Sigmoid colon (tissue), 7 donors: ENCODE measurements at places on chromosomes 11 and 22. TPM values are rescaled to one million over a fixed set of nuclear protein-coding genes. Genes with fewer than 3 reads are reported as not detected.

- DNase-seq = no peak
Observed at GRCh38 chr11:44797886-44798606, 71.3 kb downstream of the TSPAN18 start.

DNA sequence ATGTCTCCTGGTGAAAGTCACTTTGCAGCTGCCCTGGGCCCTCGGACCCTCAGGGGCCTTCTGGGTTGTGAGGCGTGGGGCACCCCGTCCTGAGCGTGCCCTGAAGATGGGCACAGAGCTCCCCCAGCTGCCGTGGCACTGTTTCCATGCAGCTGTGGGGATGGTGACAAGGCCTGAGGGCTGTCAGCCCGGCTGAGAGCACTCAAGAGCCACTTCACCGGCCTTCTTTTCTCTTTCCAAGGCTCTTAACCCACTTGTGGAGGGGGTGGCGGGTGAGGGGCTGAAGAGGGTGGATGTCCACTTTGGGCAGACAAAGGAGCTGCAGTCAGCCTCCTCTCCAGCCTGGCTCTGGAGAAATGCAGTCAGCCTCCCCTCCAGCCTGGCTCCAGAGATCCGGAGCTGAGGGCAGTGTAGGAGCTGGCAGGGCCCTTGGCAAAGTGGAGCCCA is 239.5 kb downstream of the ST3GAL4 start:
- no peak for DNase-seq

WNT11 gene
- total RNA-seq = 1.1 TPM

DNA sequence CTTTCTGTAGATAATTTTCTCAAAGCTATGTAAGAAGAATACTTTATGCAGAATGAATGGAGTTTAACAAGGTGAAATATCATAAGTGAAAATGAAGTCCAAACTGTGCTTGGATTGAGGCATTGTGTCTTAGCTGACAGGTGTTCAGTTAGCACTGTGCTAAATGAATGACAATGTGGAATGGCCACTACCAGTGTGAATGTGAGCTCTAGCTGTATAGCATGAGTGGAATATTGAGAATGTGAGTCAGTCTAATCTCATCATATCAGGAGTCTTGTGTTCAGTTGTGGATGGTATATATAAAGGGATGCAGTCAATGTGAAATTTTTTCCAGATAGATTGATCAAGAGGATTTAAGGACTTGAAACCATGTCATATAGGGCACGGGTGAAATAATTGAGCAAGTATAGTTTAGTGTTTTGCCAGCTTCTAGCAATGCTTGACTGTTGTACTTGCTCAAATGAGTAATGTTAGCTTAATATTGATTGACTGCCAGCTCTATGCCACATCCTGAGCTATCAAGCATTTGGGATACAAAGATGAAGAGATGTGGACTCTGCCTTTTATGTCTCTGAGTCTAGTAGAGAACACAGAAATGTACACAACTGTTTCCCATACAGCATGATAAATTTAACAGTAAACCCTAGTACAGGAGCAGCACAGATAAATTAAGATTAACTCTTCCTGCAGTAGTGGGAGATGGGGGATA is 10.6 kb upstream of the RAG2 start:
- no peak for DNase-seq

TYMP gene
- 44.3 TPM for total RNA-seq

- no peak for DNase-seq
Observed at GRCh38 chr11:64881476-64881875, 3.1 kb upstream of the EHD1 start.

ADORA2A gene
- total RNA-seq = 5.3 TPM

GRCh38 chr11:13019313-13019712 is 10.2 kb downstream of the RASSF10 start:
- no peak for DNase-seq

CCDC89 gene
- 2.6 TPM for total RNA-seq

DNA sequence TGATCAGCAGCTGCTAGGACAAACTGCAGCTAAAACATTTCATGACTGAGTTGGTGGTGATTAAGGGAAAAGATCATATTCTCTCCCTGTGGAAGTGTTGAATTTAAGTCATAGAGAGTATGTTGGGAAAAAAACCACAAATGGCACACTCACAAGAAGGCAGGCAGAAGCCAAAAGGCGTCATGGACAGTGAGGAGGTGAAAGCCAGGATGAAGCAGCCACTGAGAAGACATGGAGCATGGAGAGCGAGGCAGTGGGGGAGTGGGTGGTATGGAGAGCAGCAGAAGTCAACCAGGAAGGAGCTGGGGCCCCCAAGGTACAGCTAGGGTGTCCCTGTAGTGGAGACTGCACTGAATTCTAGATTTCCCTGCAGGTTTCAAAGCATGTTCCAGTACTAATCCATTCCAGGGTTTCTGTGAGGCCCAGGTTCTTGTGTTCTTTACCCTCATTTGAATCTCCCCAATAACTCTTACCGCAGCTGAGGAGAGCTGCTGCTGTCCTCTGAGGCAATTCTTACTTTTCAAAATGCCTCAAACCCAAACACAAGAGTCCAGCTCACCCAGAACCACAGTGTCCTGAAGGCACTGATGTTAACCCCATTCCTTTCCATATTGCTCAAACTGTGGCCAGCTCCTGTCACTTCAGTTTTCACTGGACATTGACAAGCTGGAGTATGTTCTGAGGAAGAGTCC is 191.8 kb upstream of the E2F8 start:
- DNase-seq = no peak

DNA sequence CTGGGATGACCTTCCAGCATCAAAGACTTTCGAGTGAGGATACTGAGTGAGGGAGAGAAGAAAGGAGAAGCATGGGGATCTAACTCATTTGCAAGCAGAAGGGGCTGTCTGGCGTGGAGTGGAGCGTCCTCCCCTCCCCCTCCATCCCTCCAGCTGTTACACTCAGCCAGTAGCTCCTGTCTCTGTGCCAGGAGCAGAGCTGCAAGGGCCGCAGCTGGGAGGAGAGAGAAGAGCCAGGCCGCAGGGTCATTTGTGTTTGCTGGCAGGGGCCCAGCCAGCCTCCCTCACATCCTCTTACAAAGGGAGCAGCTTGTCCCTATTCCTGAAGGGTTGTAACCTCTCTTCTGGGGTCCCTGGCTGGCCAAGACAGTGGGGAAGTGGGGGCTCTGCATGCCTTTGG is 57.9 kb downstream of the NECTIN1 start:
- DNase-seq = peak; percentile 93

DNA sequence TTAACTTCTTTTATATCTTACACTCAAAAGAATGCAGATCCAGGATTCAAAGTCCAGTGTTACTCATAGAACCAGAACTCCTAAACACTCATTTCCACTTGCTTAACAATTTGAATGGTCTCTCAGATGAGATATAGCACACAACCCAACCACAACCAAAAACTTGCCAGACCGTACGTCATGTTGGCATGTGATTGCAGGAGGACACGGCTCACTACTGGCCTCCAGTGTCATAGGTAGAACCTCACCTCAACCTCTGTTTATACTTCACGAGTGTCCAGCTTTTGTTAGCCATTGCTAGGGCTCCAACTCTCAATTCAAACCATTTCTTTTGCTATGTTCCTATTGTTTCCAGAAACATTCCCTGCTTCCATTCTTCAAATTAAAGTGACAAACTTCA is 58.5 kb upstream of the PDGFD start:
- no peak for DNase-seq

MS4A6A gene
- 64.3 TPM for total RNA-seq

GRCh38 chr11:66641834-66642233 is 3.3 kb downstream of the RBM4 start:
- no peak for DNase-seq

GRCh38 chr22:29937940-29938693 is 55.1 kb downstream of the MTMR3 start:
- no peak for DNase-seq

GRCh38 chr11:34050581-34051348 is 766 bp upstream of the CAPRIN1 start:
- no peak for DNase-seq

DNA sequence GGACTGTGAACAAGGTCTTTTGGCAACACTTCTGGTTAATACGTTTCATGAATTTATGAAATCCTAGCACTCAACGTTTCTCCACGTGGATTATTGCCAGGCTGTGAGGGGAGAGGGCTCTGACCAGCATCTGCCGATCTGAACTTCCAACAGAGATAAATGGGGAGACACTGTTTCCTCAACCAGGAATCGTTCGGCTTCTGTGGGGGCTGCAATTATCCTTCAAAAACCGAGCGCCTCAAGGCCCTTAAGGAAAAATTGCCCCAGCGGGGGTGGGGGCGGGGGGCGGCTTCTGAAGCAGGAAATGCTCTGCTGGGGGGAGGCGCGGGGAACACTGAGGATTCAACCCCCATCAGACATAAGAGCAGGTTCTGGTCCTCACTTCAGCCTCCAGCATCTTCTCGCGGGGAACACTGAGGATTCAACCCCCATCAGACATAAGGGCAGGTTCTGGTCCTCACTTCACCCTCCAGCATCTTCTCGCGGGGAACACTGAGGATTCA is 155.6 kb downstream of the BRD1 start:
- DNase-seq = no peak

LIF gene
- total RNA-seq = 5.8 TPM

DNA sequence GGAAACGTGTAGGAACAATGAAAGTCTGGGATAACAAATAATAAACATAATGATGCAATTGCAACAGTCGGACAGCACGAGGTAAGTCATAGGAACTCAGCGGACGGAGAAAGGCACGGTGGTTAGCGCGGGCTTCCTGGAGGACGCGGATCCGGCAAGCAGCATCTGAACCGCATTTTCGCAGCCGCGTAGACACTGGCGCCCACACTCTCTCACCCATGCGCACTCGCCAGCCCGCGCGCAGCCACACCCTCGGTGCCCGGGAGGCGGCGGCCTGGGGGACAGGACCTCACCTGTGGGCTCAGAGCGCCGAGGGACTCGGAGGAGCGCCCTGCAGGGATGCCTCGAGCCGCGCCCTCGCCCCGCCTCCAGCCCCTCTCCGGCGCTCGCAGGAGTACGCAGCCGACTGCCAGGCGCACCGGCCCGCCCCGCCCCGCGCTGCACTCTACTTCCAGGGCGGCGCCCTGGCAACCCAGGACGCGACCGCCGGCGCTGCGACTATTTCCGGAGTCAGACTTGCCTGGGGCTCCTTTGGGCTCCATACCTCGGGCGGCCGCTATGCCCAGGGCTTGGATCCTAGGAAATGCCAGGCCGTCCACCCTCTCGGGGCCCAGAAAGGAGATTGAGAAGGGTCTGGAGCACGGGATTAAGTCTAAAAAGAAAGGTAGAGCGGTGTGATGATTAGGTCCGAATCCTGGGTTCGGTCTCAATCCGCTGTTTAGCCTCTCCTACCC is at the start of gene TTLL1:
TTLL1 (minus strand) TSS at position 408 of the 734 bp plus-strand sequence. CDS start 13,805 bp downstream, outside the sequence.
- DNase-seq = peak; percentile 91

GRCh38 chr11:27437829-27438594 is 34.6 kb downstream of the LGR4 start:
- no peak for DNase-seq

DNA sequence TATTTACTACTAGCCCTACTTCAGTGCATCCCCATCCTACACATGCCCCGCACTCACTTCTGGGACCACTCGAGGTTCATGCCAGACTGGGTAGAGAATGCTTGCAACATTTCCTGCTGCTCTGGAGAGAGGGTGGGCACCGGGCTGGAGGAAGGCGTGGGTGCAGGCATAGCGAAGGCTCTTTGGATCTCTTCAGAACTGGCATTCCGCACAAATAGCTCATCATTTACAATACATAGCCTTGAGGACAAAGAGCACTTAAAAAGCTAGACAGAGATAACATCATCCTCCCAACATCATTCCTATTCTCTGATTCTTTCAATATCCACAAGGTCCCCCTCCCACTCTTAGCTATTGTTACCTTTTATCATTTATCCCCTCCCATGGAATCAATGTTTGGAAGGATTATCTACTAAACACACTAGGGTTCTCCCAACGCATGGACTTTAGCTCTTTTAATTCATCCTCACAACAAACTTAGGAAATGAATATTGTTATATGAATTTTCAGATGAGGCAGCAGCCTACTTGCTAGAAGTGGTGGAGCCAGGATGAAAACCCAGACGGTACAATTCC is 2.5 kb upstream of the TMEM223 start:
- DNase-seq = no peak

GRCh38 chr11:100832829-100833228 is 145.7 kb downstream of the ARHGAP42 start:
- DNase-seq = no peak

LSP1 gene
- 9.3 TPM for total RNA-seq

TTC38 gene
- total RNA-seq = 56.0 TPM

PLAAT3 gene
- 59.9 TPM for total RNA-seq

DNA sequence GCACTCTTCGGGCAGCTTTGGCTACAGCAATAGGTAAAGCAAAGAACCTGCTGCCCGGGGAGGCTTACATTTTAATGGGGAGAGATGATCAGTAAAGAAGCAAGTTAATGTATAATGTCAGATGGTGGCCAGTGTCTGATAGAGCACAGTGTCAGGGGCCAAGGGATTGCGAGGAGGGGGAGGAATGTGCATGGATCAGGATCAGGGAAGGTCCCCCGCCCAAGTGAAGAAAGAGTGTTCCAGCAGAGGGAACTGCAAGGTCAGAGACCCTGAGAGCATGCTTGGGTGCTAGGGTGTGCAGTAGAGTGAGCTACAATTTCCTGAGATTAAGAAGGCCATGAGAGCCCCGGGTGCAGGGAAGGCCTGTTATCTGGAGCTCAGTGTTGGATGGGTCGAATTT is 39.7 kb downstream of the TIMP3 start:
- no peak for DNase-seq

DNA sequence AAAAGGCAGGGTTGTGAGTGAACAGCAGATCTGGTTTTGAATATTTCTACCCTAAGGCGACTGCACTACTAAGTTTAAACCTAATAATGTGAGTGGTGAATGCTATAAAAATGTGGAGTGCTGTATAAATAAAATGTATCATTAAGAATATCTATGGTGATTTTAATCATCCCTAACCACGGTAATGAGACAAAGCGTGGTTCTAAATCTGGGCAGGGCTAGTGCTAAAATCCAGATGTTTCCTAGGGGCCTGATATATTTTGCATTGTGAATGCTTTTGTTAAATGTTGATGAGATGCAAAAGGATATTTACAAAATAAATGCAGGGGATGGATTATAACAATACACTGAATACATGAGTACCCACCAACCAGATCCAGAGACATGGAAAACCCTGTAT is 58.1 kb downstream of the TSPAN18 start:
- no peak for DNase-seq

GRCh38 chr11:69400771-69401590 is 80.5 kb upstream of the LINC01488 start:
- peak; percentile 53 for DNase-seq

DNA sequence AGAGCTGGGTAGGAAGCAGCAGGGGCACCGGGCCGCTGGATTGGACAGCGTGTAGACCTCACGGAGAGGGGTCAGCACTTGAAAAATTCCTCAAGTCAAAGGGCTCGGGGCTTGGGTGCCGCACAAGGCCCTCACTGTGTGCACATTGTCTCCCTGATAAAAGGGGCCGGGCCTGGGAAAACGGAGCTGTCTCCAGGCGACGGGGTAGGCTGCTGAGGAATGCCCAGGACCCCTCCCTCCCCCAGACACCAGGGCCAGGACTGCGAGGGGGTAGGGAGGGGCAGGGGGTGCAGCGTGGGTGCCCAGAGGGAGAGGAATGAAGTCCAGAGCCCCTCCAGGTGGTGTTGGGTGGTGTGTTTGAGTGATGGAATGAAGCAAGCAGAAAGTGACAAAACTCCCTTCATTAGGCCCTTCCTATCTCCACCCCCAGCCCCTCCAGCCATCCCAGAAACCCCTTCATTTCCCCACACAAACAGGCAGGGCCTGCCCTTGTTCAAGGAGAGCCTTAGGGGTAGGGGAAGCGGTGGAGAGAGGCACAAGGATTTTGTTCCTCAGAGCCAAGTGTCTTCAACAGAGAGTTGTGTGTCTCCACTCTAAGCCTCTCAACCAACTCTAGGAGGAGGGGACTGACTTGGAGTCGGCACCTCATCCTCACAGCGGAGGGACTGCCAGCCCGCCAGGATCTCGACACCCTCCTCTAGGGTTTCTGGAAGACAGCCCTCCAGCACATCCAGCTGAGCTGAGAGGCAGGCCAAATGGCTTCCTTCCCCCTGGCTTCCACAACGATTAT is 63.9 kb downstream of the SYN3 start:
- no peak for DNase-seq
